Muscle of leg (tissue), 16 donors: ENCODE measurements at places on chromosomes 5 and 9. TPM values are rescaled to one million over a fixed set of nuclear protein-coding genes. Genes with fewer than 3 reads are reported as not detected.

HNRNPK gene
- total RNA-seq = 337 TPM

LEAP2 gene
- total RNA-seq = 1.4 TPM

NTRK2 gene
- 35.6 TPM for total RNA-seq

RIOK2 gene
- total RNA-seq = 33.6 TPM

RGMB gene
- 29.5 TPM for total RNA-seq

ZNF483 gene
- 3.1 TPM for total RNA-seq

RORB gene
- 0.09 TPM for total RNA-seq

TERT gene
- total RNA-seq = not detected

NDOR1 gene
- total RNA-seq = 3.1 TPM

AFAP1L1 gene
- 75.3 TPM for total RNA-seq

CDKN2B-AS1 gene
- 0.18 TPM for total RNA-seq

RMND5B gene
- total RNA-seq = 22.6 TPM

ADAMTS19 gene
- 39.6 TPM for total RNA-seq

SLC45A2 gene
- 0.09 TPM for total RNA-seq

GMCL2 gene
- total RNA-seq = not detected

FAM78A gene
- total RNA-seq = 23.0 TPM

TOR2A gene
- total RNA-seq = 3.7 TPM

IRX2 gene
- 0.18 TPM for total RNA-seq

CD180 gene
- 0.66 TPM for total RNA-seq

FOXD4L5 gene
- 0.13 TPM for total RNA-seq

PAEP gene
- total RNA-seq = not detected

OMD gene
- 8.9 TPM for total RNA-seq

ARHGEF39 gene
- 1.4 TPM for total RNA-seq

CER1 gene
- 0.22 TPM for total RNA-seq

KCNN2 gene
- total RNA-seq = 4.7 TPM

PCDHGB4 gene
- 4.2 TPM for total RNA-seq

GPR151 gene
- not detected for total RNA-seq
